CD4-positive, alpha-beta T cell (primary cell): ENCODE measurements at places on chromosomes 7 and 10.
A peak's percentile ranks its signal among the peaks of the same experiment; 100 is the strongest.

- no peak for DNase-seq
These were observed 36.3 kb upstream of the SH2D4B start for GRCh38 chr10:80501381-80501912.

- DNase-seq, result no peak
These were observed 532.6 kb downstream of the TNS3 start for GRCh38 chr7:47049234-47049774.

DNA sequence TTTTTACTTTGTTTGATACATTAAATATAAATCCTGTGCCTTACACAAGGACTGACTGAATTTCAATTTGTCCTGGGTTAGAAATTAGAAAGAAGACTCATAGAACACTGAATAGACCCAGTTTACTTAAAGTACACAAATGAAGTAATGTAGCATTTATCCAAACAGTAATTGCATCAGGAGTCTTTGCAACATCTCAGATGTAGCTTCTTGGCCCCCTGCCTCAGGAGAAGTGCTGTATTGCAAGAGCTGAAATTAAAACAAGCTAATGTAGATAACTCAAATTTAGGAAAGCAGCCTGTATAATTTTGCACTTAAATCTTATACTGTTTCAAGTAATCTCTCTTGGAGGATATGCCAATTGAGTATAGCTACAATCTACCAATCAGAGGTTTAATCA is 54.3 kb upstream of the KCND2 start:
- DNase-seq, result no peak

DNA sequence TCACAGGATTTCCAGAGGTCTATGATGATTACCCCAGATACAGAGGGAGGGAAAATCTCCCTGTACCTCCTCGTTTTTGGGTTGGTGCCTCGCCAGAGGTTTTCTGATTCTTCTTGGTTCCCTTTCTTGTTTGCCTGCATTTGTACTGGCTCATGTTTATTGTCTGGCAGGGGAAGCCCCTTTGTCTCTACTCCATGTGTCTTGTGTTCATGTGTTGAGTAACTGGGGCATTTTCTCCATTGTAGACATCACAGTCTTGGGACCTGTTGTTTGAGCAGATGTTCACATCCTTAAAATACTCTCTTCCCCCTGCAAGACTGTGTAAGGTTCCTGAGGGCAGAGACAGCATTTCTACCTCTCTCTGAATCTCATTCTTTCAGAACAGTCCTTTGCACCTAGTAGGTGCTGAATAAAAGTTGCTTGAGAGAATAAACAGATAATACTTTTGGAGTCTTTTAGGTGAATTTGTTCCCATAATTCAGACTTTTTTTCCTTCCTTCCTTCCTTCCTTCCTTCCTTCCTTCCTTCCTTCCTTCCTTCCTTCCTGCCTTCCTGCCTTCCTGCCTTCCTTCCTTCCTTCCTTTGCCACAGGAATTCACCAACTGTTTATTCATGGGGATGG is 25.1 kb downstream of the CDK14 start:
- DNase-seq, result no peak

GRCh38 chr10:77913090-77913489 is 13.5 kb downstream of the DLG5 start:
- DNase-seq, result no peak

GRCh38 chr10:117431160-117431559 is 55.9 kb upstream of the PDZD8 start:
- DNase-seq, result no peak

DNA sequence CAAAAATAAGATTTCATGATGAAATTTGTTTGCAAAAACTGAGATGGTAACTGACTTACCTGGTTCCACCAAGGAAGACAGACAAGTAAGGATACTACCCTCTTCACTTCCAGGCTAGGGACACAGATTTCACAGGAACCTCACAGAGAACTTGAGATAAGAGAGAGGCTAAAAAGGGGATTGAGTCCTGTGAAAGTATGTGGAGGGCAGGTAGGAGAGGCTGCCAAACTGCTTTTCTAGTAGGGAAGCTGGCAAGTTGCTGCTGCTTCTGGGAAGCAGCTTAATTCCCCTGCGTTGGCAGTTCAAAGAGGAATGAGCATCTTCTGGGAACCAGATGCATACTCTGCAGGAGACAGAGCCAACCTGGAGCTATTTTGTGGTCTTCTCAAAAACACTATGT is 841.6 kb downstream of the CCSER2 start:
- no peak for DNase-seq

- no peak for DNase-seq
These were observed 3.8 kb downstream of the LCOR start for GRCh38 chr10:96835899-96836298.

DNA sequence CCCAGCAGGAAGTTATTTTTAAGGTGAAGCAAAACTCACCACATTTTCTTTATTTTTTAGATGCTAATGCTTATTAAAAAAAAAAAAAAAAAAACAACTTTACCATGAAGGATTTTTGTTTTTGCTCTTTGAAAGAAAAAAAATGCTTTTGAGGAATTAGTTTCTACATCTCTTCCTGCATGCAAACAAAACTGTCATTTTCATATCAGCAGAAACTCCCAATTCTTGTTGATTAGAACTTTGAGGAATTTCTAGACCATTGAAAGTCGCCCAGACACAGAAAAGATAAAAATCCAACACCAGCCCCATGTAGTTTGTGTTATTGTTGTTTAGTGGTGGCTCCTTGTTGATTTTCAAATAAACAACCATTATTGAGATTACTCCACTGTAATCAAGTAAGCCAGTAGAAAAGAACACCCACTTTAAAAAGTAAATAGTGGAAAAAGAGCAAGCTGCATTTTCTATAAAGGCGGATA is 14.3 kb downstream of the SKIDA1 start:
- DNase-seq, result no peak

DNA sequence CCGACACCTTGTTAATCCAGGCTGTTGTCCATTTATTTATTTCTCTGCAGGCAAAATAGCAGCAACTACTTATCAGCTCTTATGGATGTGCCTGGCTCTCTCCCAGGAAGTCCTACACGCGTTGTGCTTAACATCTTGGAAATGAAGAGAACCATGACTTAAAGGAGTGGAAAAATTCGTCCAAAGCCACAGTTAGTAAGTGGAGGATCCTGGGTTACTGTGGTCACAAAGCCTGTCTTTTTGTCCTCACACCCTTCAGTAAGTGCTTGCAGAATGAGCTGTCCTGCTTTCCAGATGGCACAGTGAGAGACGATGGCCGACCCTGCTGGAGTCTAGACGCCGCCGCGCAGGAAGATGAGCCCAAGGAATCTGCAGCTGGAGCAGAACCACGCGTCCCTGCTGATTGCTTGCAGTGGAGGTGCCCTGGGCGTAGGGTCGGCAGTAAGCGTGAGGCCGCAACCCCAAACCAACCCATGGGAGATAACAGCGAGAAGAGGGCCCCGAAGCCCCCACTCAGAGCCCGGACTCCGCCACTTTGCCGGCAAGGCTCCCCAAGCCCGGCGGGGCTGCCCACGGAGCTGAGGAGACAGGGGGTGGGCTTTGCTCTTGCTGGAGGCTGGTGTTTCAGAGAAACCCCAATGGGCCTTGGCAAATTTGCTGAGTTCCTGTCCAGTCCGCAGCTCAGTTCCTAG is 178.6 kb downstream of the CXCL12 start:
- no peak for DNase-seq

- no peak for DNase-seq
These were observed 231.5 kb downstream of the ELFN1 start for GRCh38 chr7:1901431-1902210.

- DNase-seq, result no peak
These were observed 52.3 kb upstream of the KIAA1217 start for GRCh38 chr10:24156686-24157085.

DNA sequence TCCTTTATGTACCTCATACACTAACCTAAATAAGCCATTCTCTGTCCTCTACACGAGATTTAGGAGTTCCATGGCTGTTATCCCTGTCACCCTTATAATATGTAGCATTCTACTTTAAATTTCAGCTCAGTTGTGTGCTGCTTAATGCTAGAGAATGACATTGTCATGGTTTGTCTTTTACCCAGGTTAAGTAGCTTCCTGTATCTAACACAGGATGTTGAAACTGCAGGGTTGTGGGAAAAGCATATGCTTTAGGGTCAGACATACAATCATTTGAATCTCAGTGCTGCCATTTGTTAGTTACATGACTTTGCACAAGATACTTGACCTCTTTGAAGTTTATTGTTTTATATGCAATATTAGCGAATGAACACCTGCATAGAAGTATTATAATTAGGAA is 235.1 kb upstream of the CACNA2D1 start:
- DNase-seq, result no peak

DNA sequence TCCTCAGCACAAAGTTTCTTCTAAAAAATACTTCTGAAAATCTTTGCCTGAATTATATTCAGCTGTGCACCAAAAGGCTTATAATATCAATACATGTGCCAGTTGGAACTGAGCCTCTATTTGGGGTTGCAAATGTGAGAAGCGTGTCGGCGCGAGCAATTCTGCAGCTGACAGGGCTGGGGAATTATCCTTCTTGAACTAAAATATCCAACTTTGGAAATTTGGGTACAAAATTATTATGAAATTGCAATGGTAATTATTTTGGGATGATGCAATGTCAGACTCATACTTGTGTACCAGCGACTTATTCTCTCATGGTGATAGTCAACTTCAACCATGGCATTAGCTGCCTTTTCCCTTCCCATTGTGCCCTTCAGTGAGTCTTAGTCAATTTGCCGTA is 507.0 kb upstream of the KLF6 start:
- no peak for DNase-seq

DNA sequence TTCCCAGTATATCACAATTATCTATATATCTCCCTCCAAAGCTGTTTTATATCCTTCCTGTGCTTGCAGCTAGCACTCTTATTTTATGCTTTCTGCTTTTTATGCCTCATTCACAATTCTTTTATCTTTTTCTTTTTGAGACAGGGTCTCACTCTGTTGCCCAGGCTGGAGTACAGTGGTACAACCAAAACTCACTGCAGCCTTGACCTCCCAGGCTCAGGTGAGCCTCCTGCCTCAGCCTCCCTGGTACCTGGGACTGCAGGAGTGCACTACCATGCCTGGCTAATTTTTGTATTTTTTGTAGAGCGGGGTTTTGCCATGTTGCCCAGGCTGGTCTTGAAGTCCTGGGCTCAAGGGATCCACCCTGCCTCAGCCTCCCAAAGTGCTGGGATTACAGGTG is 5.7 kb downstream of the C7orf25 start:
- DNase-seq, result no peak

- DNase-seq, result no peak
These were observed 107.6 kb downstream of the TES start for GRCh38 chr7:116317907-116318306.

GRCh38 chr10:1199345-1199673 is 143.1 kb downstream of the WDR37 start:
- DNase-seq, result no peak

DNA sequence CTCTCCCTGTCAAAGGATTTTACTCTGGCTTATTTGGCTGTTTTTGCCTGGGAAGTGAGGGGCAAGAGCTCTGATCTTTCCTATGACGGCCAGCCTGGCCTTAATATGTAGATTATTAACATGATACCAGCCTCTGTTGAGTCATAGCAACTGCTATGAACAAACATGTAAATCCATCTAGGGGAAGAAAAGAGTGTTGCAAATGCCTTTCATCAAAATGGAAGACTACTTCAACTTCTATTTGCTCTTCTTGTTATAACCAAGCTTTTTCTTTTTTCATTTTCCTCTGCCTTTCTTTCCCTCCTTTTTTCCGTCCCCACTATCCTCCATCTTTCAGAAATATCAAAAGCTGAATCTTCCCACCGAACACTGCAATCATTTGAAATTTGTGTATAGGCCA is 46.6 kb downstream of the BTRC start:
- DNase-seq, result no peak

DNA sequence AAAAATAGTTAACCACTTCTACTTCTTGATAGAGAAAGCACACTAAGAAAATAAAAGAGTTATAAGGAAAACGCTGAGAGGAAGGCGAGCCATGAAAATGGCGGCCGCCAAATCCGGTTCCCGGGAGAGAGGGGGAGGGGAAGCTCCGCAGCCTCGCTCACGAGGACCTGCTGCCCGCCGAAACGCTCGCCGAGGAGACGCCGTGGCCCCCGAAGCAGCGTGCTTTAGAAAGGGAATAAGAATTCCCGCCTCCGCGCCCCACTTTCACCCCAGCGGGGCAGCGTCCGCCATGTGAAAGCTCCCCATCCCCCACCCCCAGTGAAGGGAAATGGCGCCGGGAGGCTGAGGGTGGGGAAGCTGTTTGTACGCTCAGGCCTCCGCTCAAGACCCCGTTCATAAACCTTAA is 505 bp downstream of the HNRNPA2B1 start:
- DNase-seq, result peak; percentile 69

GRCh38 chr10:21519941-21520436 is 5.5 kb downstream of the SKIDA1 start:
- no peak for DNase-seq

- DNase-seq, result no peak
These were observed 86.8 kb downstream of the ANKRD7 start for GRCh38 chr7:118311121-118311836.
